ENCODE measurements at places on chromosomes 5 and 9. TPM values are rescaled to one million over a fixed set of nuclear protein-coding genes. Genes with fewer than 3 reads are reported as not detected.
A peak's percentile ranks its signal among the peaks of the same experiment; 100 is the strongest.

GRCh38 chr5:134465816-134466240 is 54.1 kb upstream of the CDKN2AIPNL start:
- DNase-seq, result peak; percentile 59

DNA sequence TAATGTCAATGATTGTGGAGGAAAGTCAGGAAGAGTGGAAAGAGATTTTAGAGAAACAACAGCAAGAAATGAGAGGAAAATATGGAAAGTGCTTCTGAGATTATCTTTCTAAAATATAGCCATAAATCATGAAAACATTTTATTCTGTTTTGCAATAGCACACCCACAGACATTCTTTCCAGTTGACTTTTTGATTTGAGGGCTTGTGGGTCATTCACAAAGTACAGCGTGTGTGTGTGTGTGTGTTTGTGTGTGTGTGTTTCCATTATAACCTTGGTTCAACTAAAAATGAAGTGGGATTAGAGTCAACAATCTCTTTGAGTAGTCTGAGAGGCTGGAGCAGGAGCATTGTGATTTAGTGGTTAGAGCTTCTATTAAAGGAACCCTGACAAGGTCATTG is 116.6 kb upstream of the GAS1 start:
- DNase-seq, result no peak

GRCh38 chr5:150347451-150347850 is 10.0 kb upstream of the TCOF1 start:
- no peak for DNase-seq

DNA sequence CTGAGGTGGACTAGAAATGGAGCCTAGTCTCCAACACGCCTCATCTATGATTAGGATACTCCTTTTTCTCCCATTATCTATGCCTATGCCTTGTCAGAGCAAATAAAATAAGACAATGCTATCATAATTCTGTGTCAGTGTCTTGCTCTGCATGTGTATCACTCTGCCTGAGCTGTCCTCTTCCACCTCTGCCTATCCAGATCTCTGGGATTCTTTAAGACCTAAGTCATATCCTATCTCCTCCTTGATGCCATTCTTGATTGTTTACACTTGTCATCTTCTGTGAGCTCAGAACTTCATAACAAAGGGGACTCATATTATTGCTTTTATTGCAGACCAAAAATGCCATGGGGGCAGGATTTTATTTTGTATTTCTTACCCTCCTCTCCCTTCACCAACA is 351.2 kb upstream of the C9orf72 start:
- DNase-seq, result no peak

DNA sequence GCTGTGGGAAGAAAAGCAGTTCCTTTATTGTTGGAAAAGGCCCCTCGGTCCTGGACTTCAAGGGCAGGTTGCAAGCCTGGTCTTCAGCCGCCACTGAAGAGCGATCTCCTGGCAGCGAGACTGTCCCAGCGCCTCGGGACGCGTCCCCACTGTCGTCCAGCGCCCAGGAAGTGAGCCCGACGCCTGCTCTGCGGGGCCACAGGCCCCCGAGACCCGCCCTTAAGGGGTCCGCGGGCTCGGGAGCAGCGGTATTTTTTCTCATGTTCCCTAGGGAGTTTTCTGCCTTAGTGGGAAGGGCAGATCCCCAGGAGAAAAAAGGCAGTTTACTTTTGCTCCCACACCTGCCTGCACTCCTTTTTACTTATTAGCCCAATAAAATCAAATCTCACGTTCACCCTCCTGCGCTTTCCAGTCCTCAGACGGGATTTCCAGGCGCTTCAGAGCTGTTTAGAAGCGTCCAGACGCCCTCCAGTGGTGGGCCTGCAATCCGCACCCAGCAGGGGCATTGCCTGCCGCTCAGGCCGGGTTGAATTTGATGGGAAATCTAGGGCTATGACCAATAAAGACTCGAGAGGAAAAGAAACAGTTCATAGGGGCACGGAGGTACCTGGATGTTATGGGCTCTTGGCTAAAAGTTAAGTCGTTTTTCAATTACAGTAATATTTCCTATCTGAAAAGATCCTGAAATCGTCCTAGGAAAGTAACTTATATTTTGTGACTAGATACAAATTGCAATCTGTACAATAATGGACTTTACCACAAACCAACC is 2.8 kb upstream of the EFNA5 start:
- peak; percentile 80 for DNase-seq

GRCh38 chr9:8924562-8924961 is 1125.0 kb upstream of the DMAC1 start:
- DNase-seq, result no peak

GRCh38 chr9:133955821-133956411 is 36.2 kb downstream of the VAV2 start:
- peak; percentile 58 for DNase-seq

GRCh38 chr9:35905912-35906679 is at the start of gene HRCT1:
Gene HRCT1 (plus strand): TSS chr9:35906202. CDS start chr9:35906288, 86 bp downstream.
- DNase-seq, result no peak

- no peak for DNase-seq
These were observed 22.5 kb downstream of the FOXD1 start for GRCh38 chr5:73426034-73426433.

DNA sequence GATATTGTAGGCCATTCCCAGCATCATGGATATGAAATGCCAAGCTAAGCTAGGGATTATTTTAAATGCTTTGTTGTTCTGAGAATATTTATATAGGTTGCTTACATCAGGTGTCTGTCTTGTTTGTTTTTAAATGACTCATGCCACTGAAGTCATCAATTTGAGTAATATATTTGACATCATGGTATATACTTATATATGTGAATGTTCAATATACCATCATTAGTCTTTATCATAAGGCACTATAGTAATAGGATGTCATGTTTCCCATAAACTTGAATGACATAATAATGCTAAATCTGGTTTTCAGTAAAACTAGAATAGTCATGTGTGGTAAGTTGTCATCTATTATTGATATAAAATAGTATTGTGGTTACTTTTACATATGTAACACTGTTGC is 13.1 kb downstream of the C9orf85 start:
- no peak for DNase-seq

- DNase-seq, result no peak
These were observed 268.2 kb upstream of the TAS2R1 start for GRCh38 chr5:9898319-9898718.

- DNase-seq, result no peak
These were observed 131.1 kb downstream of the ZCCHC7 start for GRCh38 chr9:37251452-37251851.

GRCh38 chr5:141492168-141492885 is 3.4 kb downstream of the PCDHGC5 start:
- no peak for DNase-seq

GRCh38 chr5:18686253-18686652 is 1052.0 kb downstream of the TAF11L14 start:
- DNase-seq, result no peak

GRCh38 chr5:54495027-54495426 is 22.5 kb upstream of the SNX18 start:
- no peak for DNase-seq

DNA sequence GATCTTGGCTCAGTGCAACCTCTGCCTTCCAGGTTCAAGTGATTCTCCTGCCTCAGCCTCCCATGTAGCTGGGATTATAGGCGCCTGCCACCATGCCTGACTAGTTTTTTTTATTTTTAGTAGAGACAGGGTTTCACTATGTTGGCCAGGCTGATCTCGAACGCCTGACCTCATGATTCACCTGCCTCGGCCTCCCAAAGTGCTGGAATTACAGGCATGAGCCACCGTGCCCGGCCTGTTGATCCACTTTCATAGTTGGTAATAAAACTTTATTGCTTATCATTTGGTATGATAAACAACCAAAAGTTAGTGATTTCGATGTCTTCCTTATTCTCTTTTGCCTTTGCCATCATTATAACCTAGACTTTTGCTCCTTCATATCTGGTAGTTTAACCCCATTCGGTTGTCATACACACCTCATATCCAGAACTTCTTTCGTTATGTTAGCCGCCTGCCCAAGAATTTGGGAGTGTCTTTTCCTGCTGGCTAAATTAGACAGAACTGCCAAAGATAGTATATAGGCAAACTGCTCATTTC is 45.0 kb downstream of the UBE2R2 start:
- no peak for DNase-seq

DNA sequence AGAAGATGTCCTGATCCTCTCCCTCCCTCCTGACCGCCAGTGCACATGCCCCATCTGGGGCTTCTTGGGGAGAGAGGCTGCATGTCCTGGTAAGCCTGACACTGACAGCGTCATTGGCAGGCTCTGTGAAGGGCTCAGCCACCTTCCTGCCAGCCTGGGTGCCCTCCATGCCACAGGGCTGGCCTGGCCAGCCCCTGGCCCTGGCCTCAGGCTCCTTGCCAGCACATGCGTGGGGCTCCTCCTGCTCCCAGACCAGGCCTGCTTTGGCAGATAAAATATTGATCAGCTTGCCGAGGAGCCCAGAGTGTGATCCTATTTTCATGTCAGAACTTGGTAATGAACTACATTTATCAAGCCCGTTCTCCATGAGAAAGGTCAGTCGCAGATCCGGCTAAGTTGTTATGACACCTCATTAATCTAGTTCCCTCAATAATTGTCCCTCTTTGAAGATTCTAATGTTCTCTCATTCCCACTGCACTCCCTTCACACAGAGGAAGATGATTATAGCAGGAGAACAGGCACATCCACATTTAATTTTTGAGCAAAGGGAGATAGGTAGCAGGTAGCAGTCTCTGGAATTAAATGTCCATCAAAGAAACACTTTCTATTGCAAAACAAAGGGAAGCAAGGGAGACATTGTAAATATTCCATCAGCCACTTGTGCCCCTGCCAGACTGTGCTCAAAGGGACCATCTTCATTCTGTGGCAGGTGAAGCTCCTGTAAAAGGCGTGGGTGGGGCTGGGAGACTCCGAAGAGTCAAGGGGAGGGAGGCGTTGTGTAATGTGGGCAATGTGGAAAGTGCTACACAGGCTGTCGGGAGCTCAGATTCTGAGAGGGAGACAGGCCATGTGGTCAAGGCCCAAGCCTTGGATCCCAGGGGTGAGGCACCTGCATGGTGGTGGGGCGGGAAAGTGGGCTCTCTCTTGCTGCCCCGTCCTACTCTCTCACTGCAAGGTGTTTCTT is 272.0 kb downstream of the HSPA4 start:
- no peak for DNase-seq

DNA sequence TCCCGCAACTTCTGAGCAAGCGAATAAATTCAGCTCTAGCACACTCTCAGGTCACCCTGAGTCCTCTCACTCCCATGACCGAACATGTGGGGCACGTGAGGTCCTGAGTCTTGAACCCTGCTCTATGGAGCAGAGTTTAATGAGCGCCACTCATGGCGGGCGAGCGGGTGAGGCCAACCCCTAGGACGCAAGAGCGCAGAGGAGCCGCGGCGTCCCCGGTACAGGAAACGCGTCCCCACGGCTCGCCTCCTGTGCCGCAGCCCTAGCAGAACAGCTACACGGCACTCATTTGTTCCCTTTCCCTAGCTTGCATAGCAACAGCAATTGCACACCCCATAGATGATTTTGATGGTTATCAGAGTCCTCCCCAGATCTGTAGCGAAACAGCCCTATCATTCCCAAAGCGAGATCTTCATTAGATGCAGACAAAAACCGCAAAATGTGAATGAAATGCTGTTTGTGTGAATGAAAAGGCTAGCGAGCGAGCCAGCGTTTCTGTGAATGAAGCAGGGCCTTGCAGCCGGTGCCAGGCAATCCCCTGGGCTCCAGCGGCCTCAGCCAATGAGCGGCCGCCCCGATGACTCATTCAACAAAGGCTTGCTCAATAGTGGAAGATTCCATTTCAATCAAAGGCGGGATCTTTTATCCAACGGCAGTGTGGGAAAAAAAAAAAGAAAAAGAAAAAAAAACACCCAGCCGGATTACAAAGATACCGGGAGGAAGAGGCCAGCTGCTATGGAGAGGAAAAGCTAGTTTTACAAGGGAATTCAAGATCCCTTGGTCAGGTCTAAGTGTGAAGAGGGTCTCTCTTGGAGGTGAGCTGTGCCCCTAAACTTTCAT is 1.5 kb upstream of the SHC3 start:
- DNase-seq, result peak; percentile 56

GRCh38 chr9:134403682-134404301 is 77.5 kb downstream of the RXRA start:
- peak; percentile 59 for DNase-seq

DNA sequence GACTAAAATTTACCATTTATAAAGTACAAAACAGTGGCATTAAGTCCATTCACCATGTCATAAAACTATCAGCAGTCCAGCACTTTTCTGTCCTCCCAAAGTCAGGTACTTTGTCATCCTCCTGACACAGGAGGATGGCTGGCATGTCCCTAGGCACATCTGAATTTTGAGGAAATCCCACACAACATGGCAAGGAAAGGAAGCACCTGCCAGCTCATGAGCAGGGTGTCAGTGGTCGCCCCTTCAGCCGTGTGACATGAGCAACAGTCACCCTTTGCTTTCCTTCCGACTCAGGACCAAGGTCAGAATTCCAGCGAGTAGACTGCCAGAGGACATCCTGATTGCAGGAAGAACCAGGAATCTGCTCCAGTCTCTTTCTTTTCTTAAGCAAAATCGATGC is 77.1 kb downstream of the PPARGC1B start:
- DNase-seq, result no peak

DNA sequence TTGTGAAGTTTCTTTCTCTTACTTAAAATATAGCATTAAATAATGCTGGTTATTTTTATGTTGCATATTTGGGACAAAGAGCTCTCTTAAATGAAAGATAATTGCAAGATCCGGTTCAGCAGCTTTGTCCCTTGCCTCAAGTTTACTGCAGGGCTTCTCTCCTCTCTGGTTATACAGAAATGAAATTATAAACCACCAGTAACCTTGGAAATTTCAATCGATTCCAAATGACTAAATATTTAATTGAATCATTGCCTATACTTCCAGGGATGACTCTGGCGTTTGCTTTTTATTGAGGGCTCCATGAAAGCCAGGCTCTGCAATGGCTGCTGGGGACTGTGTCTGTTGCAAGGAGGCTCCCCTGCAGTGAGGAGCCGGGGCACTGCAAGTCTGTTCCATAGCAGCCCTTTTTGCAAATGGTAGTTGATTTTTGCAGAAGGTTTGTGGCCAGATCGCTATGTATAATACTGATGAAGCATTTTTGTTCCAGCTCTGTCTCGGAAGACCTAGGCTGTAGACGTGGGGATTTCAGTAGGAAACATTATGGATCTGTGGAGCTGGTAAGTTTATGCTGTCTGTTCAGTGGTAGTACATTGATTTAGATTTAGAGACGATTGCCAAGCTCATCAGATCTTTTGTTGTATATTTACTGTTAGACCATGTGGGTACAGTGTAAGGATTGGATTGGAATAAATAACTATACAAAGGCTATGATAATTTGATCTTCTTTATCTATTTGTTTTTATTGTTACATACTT is at the start of gene GARNL3:
Gene GARNL3, plus strand, starts transcription at position 313 of the 758 bp plus-strand sequence. Its CDS starts 104 bp downstream, at position 417.
- no peak for DNase-seq

GRCh38 chr5:124462751-124463150 is 283.7 kb downstream of the ZNF608 start:
- no peak for DNase-seq

DNA sequence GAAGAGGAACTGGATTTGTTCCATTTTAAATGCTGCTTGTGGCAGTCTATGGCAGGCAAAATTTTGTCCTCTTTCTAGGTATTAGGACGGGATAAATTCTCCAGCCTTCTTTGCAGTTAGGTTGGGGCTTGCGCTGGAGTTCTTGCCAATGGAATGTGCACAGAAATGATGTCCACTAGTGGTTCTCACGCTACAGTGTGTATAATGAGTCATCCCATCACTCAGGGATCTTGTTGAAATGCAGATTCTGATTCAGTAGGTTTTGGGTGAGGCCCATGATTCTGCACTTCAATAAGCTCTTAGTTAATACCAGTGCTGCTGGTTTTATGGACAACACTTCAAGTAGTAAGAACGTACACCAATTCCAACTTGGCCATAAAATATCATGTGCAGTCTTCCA is 317.6 kb upstream of the KLF4 start:
- DNase-seq, result no peak

The TLN1 gene
- total RNA-seq, result 448 TPM

The ADAMTS19 gene
- total RNA-seq, result not detected

The SGCD gene
- total RNA-seq, result not detected

The SLC6A19 gene
- total RNA-seq, result not detected

The TXNDC8 gene
- total RNA-seq, result not detected

The TRMT10B gene
- 12.9 TPM for total RNA-seq
